ENCODE measurements at places on chromosomes 13 and 19.

DNA sequence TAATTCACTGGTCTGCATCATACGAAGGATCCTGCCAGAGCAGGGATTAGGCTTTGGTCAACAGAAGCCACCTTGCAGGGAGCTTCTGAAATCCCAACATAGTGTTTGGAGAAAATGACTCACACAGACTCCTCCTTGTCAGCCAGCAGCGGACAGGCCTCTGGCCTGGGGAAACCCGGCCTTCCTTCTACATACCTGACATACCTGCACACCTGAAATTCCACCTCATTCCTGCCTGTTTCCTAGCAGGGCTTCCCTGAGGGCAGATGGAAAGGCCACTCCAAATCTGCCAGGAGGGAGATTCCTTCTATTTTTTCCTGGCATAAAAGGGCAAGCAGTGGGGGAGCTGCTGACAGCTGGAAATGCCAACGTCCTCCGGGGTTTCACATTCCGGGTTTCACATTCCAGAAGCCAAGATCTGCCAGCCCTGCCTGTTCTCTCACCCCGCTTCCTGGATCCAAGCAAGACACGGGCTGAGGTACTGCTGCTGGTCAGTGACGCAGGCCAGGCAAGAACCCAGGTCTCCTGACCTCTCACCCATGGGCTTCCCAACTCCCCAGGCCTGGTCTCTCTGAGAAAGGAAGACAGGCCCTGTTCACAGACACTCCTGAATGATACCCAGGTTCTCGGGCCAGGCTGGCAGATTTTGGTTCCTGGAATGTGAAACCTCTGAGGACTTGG is 18.2 kb upstream of the IGFL1 start:
- peak overlapping the region; percentile 89 for H3K27ac ChIP-seq
- H3K27me3 ChIP-seq, result peaks cover 5% of the 10 kb centered on the region
- DNase-seq, result peak; percentile 89
- H3K4me1 ChIP-seq, result peaks cover 37% of the 10 kb centered on the region
- peak overlapping the region; percentile 19 for H3K4me3 ChIP-seq
- H3K36me3 ChIP-seq, result no peaks in the 10 kb centered on the region

DNA sequence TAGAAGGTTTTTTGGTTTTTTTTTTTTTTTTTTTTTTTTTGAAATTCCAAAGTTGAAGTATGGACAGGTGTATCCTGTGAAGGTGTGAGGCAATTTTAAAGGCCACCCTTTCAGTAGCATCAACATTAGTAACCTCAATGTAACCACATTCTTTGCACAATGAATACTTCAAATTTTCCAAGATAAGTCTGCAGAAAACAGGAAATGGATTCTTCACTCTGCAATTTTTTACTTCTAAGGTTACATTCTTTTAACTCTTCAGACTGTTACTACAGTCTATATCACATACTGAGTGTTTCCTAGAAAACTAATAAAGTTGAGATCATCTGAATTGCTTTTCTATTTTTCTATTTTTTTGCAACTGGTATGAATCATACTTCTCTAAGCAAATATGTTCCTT is 569.0 kb upstream of the GPC6 start:
- H3K4me3 ChIP-seq, result no peak overlapping the region
- H3K27ac ChIP-seq, result no peak overlapping the region
- no peaks in the 10 kb centered on the region for H3K36me3 ChIP-seq
- H3K4me1 ChIP-seq, result peaks cover 10% of the 10 kb centered on the region
- H3K27me3 ChIP-seq, result no peaks in the 10 kb centered on the region

DNA sequence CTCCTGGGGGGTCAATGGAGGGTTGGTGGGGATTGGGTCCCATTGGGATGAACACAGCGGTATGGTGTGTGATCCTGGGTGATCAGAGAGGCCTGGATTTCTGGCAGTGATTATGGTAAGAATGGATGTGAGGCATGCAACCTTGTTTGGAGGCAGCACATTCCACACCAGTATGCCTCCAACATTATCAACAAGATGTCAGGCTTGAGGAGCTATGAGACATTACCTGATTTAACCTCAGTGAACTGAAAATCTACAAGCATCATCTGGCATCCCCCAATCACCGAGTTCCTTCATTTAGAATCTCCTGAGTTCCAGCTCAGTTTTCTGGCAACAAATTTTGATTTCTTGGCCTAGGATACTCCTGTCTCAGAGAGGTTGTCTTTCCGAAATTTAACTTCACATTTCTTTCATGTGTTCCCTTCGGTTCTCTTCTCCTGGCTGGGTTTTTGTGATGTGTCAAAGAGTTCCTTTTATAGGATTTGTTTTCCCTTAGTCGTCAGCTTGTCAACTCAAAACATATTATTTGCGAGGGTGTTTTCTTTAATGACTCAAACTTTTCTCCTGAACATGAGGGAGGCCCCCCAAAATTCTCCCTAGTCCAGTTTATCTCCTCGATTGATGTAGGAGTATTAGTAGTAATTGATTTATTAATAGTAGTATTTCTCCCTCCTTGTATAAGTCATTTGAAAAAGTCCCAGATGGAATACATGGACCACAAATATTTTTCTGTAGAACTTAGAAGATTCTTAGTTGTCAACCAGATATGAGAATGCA is 56.0 kb upstream of the FLT1 start:
- no peaks in the 10 kb centered on the region for H3K36me3 ChIP-seq
- no peaks in the 10 kb centered on the region for H3K4me1 ChIP-seq
- no peak overlapping the region for H3K4me3 ChIP-seq
- no peak for DNase-seq
- no peak overlapping the region for H3K27ac ChIP-seq
- no peaks in the 10 kb centered on the region for H3K27me3 ChIP-seq

DNA sequence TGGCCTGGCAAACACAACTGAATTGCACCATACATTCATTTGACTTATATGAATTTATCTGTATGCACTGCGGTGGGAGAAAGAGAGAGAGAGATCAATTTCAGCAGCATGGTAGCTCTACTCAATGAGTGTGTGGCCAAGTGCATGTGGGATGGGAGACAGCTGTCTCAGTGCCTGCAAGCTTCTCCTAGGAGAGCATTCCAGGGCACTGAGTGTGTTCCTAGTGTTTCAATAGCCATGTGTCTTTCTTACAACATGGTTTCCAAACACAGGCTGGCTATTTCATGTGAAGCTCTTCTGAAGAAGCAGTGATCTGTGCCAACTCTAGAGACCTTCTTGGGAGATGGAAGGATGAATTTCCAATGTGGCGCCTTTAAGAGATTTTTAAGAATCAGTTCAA is 43.5 kb downstream of the NEK5 start:
- no peak overlapping the region for H3K27ac ChIP-seq
- peaks cover 9% of the 10 kb centered on the region for H3K4me1 ChIP-seq
- no peaks in the 10 kb centered on the region for H3K27me3 ChIP-seq
- no peak overlapping the region for H3K4me3 ChIP-seq
- peak; percentile 30 for DNase-seq

DNA sequence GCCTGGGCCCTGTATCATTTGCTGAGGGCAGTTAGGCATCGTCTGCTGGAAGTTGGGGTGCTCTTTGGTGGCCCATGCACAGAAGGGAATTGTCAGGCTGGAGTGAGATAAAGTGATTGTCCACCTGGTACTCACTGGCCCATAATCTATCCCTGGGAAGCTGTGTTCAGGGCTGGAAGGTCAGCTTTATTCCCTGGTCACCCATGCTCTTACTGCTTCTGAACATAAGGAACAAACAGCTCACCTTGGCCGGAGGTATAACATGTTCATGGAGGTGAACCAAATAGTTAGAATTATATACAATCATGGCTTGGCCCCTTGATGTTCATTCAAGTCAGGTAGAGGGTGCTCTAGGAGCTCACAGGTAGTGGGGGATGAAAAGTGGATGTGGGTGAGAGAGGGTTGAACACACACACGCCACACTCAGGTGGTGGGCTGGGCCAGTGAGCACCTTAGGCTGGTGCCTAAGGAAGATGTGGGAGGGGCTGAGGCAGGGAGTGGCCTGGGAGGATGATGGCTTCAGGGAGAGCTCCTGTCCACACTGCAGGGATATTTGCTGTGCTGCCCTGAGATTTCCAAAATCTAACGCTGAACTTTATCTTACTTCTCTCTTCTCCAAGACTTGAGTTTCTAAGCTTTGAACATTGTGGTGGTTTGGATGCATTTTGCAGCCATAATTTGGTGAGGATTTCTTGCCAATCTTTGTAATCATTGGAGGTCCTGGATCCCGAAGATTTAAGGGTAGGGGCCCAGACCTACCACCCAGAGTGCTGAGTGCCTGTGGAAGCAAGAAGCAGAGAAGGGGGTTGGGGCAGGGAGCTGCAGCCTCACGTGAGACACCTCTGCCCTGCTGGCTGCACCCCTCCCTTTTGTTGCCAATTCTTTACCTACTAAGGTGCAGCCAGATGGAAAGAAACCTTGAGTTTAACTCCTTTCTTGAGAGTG is 420.6 kb downstream of the ZNF536 start:
- no peak for DNase-seq
- no peaks in the 10 kb centered on the region for H3K4me1 ChIP-seq
- H3K36me3 ChIP-seq, result no peaks in the 10 kb centered on the region
- no peaks in the 10 kb centered on the region for H3K27me3 ChIP-seq
- no peak overlapping the region for H3K4me3 ChIP-seq

- no peak overlapping the region for H3K4me3 ChIP-seq
- H3K36me3 ChIP-seq, result peaks cover 44% of the 10 kb centered on the region
- no peak overlapping the region for H3K27ac ChIP-seq
- DNase-seq, result no peak
Measured at GRCh38 chr19:32415246-32415645, 9.7 kb downstream of the DPY19L3 start.

- H3K27me3 ChIP-seq, result no peaks in the 10 kb centered on the region
- H3K4me1 ChIP-seq, result no peaks in the 10 kb centered on the region
- H3K36me3 ChIP-seq, result no peaks in the 10 kb centered on the region
- H3K27ac ChIP-seq, result no peak overlapping the region
Measured at GRCh38 chr13:86830046-86830445, 841.1 kb upstream of the SLITRK5 start.

DNA sequence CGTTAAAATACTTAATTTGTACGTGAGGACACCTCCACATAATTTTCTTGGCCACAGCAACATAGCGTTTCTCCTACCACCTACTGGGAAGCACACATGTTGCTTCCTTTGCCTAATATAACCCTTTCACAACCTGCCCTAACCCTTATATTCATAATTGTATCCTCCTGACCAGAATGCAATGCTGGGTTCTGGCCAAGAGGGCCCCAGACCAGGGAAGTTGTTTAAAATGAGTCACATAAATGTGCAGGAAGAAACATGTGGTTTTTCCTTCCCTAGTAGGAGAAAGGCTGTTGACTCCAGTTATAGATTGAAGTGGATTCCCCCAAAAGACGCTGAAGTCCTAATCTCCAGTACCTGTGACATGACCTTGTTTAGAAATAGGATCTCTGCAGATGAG is 187.3 kb downstream of the NUFIP1 start:
- no peak overlapping the region for H3K4me3 ChIP-seq
- H3K27me3 ChIP-seq, result no peaks in the 10 kb centered on the region
- H3K36me3 ChIP-seq, result no peaks in the 10 kb centered on the region
- DNase-seq, result peak; percentile 94
- peaks cover 21% of the 10 kb centered on the region for H3K4me1 ChIP-seq

GRCh38 chr13:74288361-74288911 is 154.2 kb upstream of the KLF12 start:
- H3K27me3 ChIP-seq, result no peaks in the 10 kb centered on the region
- no peak overlapping the region for H3K4me3 ChIP-seq
- H3K36me3 ChIP-seq, result no peaks in the 10 kb centered on the region
- H3K4me1 ChIP-seq, result peaks cover 24% of the 10 kb centered on the region
- H3K27ac ChIP-seq, result peak overlapping the region; percentile 62

- H3K27ac ChIP-seq, result peak overlapping the region; percentile 28
- H3K27me3 ChIP-seq, result no peaks in the 10 kb centered on the region
- H3K36me3 ChIP-seq, result no peaks in the 10 kb centered on the region
- no peak for DNase-seq
- no peak overlapping the region for H3K4me3 ChIP-seq
Measured at GRCh38 chr13:50521006-50521830, 322.3 kb downstream of the DLEU7 start.

GRCh38 chr19:34493649-34494044 is 12.1 kb downstream of the WTIP start:
- no peaks in the 10 kb centered on the region for H3K27me3 ChIP-seq
- H3K36me3 ChIP-seq, result peaks cover 69% of the 10 kb centered on the region
- H3K27ac ChIP-seq, result no peak overlapping the region

GRCh38 chr13:41864658-41865057 is 96.3 kb downstream of the VWA8 start:
- H3K27me3 ChIP-seq, result no peaks in the 10 kb centered on the region
- H3K4me1 ChIP-seq, result no peaks in the 10 kb centered on the region
- peak; percentile 49 for DNase-seq
- H3K4me3 ChIP-seq, result no peak overlapping the region
- H3K36me3 ChIP-seq, result peaks cover 9% of the 10 kb centered on the region

DNA sequence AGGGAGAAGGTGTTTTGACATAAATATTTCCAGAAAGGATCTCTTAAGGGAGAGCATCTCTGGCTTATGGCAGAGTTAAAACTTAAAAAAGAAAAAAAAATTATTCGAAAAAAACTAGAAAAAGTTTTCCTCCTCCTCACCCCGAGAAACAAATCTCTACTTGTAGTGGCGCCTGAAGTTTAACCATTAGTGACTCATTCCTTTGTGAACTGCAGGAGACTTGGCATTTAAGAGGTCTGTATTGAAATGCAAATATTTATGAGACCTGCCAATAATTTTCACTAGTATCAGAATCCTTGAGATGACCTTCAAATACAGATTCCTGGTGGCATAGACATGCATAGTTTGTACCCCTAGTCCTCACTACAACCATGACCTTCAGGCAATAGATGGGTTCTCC is 64.9 kb upstream of the MED4 start:
- H3K4me3 ChIP-seq, result no peak overlapping the region
- H3K36me3 ChIP-seq, result peaks cover 7% of the 10 kb centered on the region
- no peaks in the 10 kb centered on the region for H3K27me3 ChIP-seq
- H3K4me1 ChIP-seq, result peaks cover 46% of the 10 kb centered on the region
- DNase-seq, result peak; percentile 63

- H3K36me3 ChIP-seq, result peaks cover 21% of the 10 kb centered on the region
- no peak for DNase-seq
- H3K27me3 ChIP-seq, result no peaks in the 10 kb centered on the region
- H3K27ac ChIP-seq, result no peak overlapping the region
- no peaks in the 10 kb centered on the region for H3K4me1 ChIP-seq
Measured at GRCh38 chr19:55704494-55705245, 29.6 kb downstream of the EPN1 start.

DNA sequence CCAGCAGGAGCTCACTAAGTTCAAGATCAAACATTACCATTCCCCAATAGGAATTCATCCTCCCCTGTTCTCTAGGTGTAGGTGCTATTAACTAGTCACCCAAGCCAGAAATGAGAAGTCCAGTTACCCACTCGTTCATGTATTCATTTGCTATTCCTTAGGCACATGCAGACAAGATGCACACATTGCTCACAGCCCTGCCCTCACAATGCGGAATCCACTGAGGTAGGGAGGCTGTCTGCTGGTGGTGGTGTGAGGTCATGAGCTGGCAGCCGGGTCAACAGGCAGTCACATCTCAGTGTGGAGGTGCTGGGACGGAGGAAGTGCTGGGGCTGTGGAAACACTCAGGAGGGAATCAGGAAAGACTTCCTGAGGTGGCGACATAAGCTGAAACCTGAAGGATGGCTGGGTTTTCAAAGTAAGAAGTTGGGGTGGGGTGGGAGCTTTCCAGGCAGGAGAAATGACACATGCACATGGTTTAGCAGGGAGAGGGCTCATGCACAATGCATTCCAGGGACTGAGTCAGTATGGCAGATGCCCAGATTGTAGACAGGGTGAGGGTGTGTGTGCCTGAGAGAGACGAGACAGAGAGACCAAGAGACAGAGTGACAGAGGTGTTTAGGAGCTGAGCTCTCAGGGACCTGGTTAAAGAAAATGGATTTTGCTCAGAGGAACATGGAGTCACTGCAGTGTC is 117.6 kb downstream of the USP12 start:
- peak; percentile 84 for DNase-seq
- H3K4me1 ChIP-seq, result peaks cover 29% of the 10 kb centered on the region
- no peaks in the 10 kb centered on the region for H3K27me3 ChIP-seq
- peaks cover 12% of the 10 kb centered on the region for H3K36me3 ChIP-seq
- H3K27ac ChIP-seq, result peak overlapping the region; percentile 53

GRCh38 chr19:49507803-49508494 is 4.5 kb upstream of the FCGRT start:
- no peak for DNase-seq
- no peak overlapping the region for H3K27ac ChIP-seq
- H3K4me1 ChIP-seq, result no peaks in the 10 kb centered on the region
- peaks cover under 1% of the 10 kb centered on the region for H3K27me3 ChIP-seq

Data from MCF 10A (cell line).